ENCODE measurements at places on chromosomes 2 and 18.

- DNase-seq: peak; percentile 84
Observed at GRCh38 chr2:42086500-42086953, 38.7 kb downstream of the PKDCC start.

- DNase-seq: no peak
Observed at GRCh38 chr18:37368110-37368954, 197.3 kb downstream of the CELF4 start.

- peak; percentile 82 for DNase-seq
Observed at GRCh38 chr2:241877989-241878970, 8.8 kb downstream of the RTP5 start.

DNA sequence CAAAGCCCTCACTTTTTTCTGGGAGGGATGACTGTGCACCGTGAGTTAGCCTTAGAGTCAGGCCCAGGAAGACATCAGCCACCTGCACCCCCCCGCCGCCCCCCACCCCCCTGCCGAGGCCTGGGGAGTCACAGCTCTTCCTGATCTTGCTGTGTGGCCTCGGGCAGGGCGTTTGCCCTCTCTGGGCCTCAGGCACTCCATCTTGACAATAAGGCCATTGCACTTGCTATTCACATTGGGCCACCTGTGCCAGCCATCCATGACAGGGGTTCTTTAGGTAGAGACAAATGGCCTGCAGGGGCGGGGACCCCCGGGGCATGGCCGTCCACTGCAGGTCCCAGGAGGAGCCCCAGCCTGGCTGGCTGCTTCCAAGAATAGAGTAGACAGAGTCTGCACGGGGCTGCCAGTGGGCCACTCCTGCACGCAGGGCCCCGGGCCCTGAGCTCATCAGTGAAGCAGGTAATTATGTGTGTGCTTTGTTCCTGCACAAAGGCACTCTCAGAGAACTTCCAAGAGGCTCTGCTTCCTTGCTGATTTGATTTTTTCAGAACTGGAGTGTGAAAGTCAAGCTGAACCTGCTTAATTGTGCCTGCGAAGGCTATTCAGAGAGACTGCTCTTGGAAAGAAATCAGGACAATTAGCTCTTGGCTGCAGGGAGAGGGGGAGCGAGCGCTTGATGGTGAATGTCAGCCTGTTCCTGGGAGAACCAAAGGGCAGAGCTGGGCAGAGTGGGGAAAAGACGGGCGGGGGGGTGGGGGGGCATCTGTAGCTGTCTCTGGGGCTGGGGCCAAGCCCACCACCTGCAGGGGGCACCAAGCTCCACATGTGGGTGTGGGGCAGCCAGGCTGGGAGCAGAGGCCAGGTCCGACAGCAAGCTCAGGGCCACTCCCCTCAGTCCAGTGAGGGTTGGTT, 40.3 kb downstream of the RRM2 start:
- no peak for DNase-seq

- no peak for DNase-seq
Observed at GRCh38 chr2:181546086-181546485, 88.9 kb downstream of the ITGA4 start.

GRCh38 chr2:181910028-181910831, 18.7 kb downstream of the ITPRID2 start:
- no peak for DNase-seq

DNA sequence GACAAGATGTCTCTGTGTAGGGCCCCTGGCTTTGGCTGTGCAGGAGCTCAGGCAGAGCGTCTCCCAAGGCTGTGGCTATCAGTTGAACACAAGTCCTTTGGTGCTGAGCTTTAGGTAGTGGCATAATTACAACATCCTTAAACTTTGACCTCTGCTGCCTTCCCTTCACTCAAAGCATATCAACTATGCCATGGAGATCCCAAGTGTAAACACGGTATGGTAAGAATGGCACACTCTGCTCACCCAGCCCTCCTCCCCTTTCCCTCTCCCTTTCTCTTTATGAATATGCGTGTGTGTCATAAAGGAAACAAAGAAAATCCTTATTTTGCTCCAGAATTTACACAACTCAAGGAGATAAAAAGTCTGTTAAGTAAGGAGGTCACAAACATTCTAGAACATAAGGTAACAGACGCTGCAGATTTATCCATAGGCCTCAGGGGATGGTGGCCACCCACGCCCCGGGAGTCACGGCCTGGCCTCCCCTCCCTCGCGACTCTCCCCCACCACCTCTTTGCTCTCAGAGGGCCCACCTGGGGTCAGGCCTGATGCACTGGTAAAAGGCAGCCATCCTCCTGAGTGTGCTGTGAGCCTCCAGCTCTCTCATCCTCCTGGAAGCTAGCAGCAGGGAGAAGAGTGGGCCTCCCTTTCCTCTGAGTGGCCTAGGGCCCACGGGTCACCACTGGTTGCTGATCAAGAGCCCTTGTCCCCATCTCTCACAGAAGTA, 67.3 kb downstream of the CRACDL start:
- no peak for DNase-seq

DNA sequence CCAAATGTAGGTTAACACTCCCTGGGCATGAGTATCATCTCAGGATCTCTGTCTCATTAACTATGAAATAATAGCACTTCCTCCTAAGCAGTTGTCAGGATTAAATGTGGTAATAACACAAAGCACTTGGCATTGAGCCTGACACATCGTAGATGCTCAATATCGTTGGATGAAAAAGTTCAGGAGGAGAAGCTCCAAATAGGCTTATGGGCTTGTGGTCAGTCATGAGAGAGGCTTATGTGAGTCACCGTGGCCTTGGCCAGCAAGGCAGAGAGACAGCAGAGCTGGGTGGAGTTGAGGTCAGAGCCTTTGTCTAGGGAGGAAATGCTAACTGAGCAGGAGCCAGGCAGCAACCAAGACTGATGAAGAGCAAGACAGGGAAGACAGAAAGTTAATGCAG, 68.3 kb upstream of the PPM1B start:
- DNase-seq: no peak

GRCh38 chr2:102005989-102006885, 14.5 kb downstream of the IL1R2 start:
- no peak for DNase-seq

DNA sequence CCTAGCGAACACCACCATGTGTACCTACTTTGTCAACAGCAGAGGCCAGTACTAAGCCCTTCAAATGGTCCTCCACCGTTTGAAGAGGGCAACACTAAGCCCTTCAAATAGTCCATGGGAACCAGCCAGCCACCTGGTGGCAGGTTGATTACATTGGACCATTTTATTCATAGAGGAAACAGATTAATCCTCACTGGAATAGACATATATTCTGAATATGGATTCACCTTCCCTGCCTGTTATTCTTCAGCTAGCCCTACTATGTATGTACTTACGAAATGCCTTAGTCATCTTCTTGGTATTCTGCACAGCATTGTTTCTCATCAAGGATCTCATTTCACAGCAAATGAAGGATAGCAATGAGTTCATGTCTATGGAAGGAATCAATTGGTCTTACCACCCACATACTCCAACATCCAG, 10.0 kb upstream of the ZNF396 start:
- DNase-seq: no peak

DNA sequence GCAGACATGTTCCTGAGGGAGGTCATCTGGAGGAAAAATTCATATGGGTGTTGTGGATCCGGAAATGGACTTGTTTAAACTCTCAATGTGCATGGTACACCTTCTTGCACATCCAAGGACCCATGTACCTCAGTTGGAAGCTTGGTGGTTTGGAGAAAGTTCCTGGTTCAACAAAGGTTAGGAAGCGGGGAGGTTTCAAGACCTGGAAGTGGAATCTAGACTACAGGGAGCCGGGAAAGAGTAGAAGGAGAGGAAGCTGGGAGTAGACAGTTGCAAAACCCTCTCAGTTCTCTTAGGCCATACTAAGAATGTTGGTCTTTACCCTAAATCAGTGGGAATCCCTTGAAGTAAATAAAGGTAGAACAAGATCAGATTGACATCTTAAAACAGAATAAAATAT, 209.8 kb upstream of the SPOPL start:
- no peak for DNase-seq

DNA sequence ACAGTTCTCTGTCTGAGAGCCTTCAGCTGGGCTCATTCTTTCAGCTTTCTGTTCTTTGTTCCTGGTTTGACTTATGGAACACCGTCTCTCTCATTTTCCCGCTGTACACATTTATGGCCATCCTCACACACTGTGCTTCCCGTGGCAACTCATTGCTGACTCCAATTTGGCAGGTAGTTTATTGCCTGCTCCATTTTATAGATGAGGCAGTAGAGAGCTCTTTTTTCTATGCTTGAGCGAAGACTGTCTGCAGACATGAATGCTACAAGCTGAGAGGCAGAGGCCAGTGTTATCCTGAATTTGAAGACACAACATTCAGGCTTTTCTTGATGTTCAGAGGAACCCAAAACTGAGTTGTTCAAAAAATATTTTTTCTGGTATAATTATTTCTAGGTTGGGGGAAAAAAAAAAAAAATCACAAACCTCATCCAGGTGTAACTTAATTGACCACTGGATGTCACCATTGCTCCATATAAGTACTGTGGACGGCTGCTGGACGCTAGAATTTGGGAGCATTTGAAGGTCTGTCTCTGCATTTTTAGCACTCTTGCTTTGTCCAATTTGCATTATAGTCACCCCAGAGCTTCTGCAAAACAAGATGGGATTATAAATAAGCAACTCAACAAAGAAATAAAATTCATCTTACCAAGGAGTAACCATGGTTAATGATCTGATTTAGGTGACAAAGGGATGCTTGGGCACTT, 83.5 kb downstream of the HRH4 start:
- peak; percentile 61 for DNase-seq

DNA sequence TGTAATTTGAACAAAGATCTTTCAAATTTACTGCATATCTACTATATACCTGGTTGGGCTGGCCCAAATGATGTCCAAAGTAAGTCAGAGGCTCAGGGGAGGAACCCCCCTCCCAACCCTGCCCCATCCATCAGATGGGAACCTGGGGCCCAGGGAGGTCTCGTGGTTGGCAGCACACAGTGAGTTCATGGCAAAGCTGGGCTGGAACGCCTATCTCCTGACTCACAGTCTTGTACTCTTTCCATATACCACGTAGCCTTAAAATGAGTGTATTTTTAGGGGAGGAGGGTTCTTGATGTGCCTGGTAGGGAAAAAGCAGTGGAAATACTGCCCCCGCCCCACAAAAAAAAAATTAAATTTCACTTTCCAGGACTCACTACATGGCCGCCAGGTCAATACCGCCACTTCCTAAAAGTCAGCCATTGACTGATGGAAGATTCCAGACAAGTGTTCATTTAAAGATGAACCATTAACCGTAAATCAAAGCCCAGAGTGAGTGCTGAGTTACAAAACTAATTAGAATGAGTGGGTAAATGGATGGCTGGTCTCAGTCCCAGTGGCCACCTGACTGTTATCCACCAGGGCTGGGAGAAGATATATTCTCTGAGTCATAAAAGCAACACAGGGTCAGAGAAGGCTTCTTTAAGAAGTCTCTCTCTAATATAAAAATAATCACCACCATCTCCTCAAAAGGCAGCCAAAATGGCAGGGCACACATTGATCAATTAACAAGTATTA, 80.5 kb downstream of the ZBTB7C start:
- no peak for DNase-seq

DNA sequence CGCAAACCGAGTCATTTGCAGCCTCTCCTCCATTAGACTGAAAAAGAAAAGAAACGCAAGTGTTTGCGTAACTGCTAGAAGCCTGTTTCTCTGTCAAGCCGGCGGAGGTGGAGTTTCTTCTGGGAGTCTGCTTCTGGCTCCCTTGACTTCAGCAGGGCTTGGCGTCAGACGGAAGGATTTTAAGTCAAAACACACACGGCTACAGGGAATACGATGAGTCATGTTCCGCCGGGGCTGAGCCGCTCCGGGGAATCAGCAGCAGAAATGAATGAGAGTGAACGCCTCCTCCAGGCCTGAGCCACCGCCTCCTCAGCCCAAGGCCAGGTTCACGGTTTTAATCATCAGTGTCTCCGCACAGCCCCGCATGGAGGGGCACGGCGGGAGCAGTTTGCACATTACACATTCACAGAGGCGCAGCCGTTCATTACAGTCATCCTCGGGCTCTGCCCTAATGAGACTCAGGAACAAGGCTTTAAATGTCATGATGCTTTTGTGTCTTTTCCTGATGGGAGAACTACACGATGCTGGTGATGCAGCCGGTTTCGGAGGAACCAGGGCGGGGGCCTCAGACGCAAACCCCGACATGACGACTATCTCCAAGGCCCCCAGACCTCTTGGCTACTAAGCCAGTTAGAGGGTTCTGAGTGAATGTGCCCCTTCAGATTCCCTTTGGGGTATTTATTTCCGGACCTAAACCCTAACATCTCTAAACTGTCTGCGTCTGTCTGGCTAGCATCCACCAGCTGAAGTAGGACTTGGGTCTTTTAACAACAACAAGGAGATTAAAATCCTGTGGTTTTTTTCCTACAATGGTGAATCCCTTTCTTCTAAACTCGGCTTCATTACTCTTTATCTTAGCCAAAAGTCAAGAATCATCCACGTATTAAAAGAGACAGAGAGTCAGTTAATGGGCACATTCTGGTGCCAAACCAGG, 11.1 kb upstream of the SCG2 start:
- DNase-seq: peak; percentile 84

GRCh38 chr18:68722821-68723220, 7.9 kb upstream of the TMX3 start:
- no peak for DNase-seq

DNA sequence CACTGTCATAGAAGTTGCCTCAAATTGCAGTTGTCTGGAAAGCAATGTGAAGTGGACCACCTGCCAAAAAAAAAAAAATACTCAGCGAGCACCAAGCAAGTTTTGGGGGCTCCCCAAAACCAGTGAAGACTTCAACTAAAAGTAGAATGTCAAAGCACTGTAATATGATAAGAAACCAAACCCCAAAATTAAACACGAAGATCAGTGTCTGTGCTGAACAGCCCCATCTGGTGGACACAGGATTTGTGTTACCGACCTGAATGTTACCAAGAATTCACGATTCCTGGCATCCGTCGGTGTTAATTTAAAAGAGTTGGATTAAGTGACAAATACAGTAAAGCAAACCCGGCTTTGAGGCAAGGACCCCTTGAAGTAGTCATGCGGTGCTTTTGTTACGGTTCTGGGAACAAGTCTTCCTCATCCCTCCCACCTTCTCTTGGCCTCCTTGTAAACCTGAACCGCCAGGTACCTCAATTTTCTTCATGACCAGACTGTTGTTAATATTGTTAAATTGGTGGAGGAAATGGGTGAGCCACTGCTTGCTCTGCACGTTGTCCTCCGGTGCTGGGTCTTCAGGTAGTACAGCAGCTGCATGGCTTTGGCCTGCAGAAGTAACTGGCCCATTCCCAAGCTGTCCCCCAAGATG, 31.3 kb upstream of the SSB start:
- peak; percentile 51 for DNase-seq
